Stimulated activated CD8-positive, alpha-beta memory T cell treated with anti-CD3 and anti-CD28 coated beads, Interleukin-4, amount 100 ng/mL, for 1 hour (primary cell): ENCODE measurements at places on chromosomes 2 and 18.

- DNase-seq: no peak
These were observed 6.5 kb upstream of the CNDP2 start for GRCh38 chr18:74489676-74490075.

DNA sequence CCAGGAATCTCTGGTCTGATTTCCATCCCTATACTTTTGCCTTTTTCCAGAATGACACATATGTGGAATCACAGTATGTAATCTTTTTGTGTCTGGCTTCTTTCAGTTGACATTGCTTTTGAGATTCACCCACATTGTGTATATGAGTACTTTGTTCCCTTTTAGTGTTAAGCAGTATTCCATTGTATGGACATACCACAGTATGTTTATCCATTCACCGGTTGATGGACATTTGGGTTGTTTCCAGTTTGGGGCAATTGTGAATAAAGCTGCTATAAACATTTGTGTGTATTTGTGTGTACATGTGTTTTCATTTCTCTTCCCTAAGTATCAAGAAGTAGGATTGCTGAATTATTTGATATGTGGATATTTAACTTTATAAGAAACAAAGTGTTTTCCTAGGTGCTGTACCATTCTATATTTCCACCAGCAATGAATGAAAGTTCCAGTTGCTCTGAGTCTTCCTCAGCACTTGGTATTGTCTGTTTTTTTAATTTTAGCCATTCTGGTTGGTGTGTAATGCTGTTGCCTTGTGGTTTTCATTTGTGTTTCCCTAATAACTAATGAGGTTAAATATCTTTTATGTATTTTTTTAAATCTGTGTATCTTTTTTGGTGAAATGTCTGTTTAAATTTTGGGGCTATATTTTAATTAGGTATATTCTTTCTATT is 203.5 kb upstream of the HAAO start:
- DNase-seq: no peak

GRCh38 chr2:210003359-210003758 is 921 bp downstream of the RPE start:
- no peak for DNase-seq

GRCh38 chr2:44100351-44100750 is 68.3 kb upstream of the PPM1B start:
- DNase-seq: no peak

DNA sequence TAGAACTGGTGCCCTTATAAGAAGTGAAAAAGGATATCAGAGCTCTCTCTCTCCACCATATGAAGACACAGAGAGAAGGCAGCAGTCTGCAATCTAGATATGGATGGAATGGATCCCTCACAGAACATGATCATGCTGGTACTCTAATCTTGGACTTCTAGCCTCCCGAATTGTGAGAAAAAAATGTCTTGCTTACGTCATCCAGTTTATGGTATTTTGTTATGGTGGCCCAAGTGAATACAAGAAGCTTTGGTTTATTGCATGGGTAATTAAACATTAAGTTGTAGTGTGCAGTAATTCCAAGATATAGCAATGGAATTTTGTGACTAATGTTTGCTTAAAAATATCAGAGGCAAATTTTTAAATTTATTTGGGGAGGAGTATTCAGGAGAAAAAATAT is 1667.4 kb upstream of the SLC39A10 start:
- DNase-seq: no peak

- no peak for DNase-seq
These were observed 116.8 kb upstream of the SERPINE2 start for GRCh38 chr2:224155896-224156295.

GRCh38 chr2:3130889-3131635 is 246.6 kb downstream of the EIPR1 start:
- DNase-seq: no peak

GRCh38 chr18:61891894-61892293 is 913 bp downstream of the RNF152 start:
- DNase-seq: no peak

DNA sequence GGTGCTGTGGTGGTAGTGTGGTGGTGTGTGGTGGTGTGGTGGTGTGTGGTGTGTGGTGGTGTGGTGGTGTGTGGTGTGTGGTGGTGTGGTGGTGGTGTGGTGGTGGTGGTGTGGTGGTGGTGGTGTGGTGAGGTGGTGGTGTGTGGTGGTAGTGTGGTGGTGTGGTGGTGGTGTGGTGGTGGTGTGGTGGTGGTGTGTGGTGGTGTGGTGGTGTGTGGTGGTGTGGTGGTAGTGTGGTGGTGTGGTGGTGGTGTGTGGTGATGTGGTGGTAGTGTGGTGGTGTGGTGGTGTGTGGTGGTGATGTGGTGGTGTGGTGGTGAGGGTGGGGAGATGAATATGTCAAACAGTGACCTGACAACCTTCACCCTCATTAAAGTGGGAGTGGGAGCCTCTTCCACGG is 55.6 kb upstream of the DLGAP1 start:
- DNase-seq: no peak

DNA sequence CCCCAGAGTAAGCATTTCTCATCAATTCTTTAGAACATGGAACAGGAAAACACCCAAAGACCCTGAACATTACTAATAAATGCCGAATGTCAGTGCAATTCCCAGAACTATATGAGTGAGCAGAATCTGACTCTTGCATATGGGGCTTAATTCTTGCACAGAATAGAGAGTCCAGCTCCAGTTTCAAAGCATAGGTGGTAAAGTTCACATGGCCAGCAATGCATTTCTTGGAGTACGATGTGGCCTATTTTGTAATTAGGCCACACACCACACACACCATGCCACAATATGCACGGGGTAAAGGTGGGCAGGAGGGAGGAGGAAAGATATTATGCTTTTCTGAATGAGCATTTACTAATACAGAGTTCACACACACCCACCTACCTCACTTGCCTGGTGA is 56.5 kb downstream of the PLA2R1 start:
- DNase-seq: no peak

- no peak for DNase-seq
These were observed 57.2 kb downstream of the RTTN start for GRCh38 chr18:70148039-70148938.

DNA sequence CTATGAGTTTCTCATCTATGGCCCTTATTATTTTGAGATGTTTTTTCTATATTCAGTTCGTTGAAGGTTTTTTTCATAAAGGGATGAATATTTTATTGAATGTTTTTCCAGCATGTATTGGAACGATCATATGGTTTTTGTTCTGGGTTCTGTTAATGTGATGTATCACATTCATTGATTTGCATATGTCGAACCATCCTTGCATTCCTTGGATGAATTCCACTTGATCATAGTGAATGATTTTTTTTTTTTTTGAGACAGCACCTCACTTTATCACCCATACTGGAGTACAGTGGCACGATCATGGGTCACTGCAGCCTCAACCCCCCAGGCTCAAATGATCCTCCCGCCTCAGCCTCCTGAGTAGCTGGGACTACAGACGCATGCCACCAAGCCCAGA is 5.5 kb upstream of the NEMP2 start:
- no peak for DNase-seq

DNA sequence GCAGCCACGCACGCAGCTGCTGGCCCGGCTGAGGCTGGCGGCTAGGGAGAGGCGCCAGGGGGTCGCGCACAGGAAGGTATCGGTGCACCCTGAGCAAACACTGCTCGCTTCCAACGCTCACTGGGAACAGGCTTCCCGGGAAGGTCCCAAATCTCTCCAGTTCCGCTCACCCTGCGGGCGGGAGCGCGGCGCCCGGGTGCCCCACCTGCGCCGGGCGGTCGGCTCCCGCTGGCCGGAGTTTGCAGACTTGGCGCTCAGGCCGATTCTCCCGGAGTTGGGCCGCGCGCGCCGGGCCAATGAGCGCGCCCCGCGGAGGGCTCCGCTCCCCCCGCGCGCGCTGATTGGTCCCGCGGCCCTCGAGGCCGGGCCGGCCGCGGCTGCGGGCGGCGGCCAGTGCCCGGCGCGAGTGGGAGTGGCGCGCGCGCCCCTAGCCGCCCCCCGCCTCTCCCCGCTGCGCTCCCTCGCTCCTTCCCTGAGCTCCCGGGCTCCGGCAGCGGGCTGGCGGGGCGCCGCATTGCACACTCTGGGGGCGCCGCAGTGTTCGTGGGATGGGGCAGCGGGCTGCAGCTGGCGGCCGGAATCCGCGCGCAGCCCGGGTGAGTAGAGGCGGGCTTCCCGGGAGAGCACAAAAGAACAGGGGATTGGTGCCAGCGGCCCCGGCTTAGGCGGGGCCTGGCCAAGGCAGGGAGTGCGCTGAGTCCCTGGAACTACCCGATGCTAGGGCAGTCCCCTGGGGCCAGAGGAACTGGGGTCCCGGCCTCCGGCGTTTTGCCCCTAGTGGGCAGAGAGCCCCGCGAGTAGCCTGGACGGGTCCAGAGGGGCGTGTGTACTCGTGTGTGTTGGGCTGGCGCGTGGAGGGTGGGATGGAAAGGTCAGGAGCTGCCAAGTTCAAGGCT is at the start of gene LYPD6:
Gene LYPD6 (plus strand): TSS at position 461 of the 896 bp plus-strand sequence. CDS start 107,122 bp downstream, outside the sequence.
- DNase-seq: no peak

DNA sequence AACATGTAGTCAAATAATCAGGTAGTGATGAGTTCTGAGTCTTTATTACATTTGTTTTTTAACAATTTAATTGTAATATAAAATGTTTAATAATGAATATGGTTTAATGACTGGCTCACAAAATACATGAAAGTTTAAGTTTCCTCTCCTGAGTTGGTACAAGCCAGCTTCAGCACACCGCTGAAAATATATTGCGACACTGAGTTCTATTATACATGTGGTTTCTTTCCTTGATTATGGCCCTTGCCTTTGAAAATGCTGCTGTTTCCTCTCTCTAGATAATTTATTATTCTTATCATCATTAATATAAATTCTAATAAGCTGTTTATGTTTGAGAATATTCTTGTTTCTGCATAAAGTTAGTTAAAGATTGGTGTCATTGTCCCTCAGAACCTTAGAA is 249.3 kb downstream of the PARD3B start:
- DNase-seq: no peak

DNA sequence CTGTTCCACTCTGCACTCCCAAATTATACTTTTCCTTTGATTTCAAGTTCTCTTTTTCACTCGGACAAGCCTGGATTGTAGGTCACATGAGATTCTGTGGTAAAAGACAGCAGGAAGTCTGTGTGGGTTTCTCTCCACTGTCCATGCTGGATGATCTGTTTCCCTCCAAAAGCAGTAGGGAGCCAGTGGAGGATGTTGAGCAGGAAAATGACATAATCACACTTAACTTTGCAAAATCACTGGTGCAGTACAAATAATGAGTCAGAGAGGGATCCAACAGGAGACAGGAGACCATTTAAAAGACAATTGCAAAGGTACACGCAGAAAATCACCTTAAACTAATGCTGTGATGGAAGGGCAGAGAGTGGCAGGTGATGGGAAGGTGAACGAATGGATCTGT is 301.3 kb downstream of the ZNF407 start:
- DNase-seq: no peak

- no peak for DNase-seq
These were observed 89.0 kb downstream of the MTCL1 start for GRCh38 chr18:8794156-8794933.

DNA sequence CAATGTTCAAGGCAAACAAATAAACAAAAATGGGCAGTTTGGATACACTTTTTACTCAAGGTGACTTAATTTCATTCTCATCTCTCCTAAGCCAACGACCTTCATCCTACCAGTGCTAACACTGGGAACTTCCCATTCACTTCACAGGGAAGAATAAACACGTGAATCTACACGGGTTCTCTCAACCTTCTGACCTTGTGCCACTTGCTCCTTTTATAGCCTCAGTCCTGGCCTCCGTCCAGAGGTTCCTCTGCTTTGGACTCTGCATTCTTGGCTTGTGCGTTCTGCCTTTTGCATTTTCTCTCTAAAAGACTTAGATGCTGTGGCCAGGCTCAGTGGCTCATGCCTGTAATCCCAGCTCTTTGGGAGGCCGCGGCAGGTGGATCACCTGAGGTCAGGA is 13.8 kb downstream of the ZNF2 start:
- DNase-seq: no peak

DNA sequence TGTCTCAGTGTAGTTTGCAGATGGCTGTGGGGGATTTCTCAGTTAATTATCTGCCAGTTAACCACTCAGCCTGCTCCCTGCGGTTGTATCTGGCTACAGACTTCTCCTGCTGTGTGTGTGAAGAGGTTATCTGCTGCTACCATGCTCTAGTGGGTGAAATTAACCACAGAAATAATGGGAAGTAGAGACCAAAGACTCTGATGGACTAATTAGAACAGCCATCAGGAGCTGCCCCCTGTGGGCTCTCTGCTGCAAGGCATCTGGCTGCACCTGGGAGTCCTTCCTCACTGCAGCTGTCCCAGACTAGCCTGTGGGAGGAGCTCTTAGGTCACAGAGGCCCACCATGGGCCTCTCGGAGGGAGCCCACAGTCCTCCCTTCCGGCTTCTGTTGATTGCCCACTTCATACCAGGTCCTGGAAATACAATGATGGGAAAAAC is 66.6 kb downstream of the CTIF start:
- no peak for DNase-seq

GRCh38 chr2:842151-842803 is 108.4 kb upstream of the SNTG2 start:
- DNase-seq: no peak

- DNase-seq: no peak
These were observed 2.1 kb upstream of the SMAD2 start for GRCh38 chr18:47932603-47933002.

GRCh38 chr2:51624995-51625394 is 593.1 kb upstream of the NRXN1 start:
- no peak for DNase-seq

DNA sequence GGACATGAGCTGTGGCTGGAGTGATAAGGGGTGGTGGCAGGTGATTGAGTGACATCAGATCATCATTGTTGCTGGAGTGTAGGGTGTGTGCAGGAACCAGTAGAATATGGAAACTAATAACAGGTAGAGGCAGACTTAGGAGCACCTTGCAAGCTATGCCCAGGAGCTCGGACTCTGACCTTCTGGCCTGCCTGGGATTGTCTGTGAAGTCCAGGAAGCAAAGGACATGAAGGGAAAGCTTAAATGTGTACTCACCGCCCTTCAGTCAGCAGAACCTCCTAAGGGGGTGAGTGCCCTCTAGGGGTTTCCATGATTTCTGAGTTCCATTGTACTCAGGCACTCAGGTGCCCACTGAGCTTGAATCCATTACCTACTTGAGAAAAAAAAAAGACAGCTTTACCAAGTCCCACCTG is 104.2 kb downstream of the CRIM1 start:
- DNase-seq: no peak

- no peak for DNase-seq
These were observed 250.3 kb upstream of the EPHA4 start for GRCh38 chr2:221822416-221822815.
